Stimulated activated CD8-positive, alpha-beta memory T cell treated with anti-CD3 and anti-CD28 coated beads, Interleukin-4, amount 100 ng/mL, for 1 hour (primary cell): ENCODE measurements at places on chromosomes 13 and 19.

GRCh38 chr13:79999601-80000000, 341.3 kb downstream of the SPRY2 start:
- no peak for DNase-seq

GRCh38 chr19:7699417-7700401, 2.2 kb downstream of the FCER2 start:
- DNase-seq = no peak

- no peak for DNase-seq
Observed at GRCh38 chr19:51128227-51128626, 3.5 kb downstream of the SIGLEC9 start.

GRCh38 chr13:44437356-44438233, 64.0 kb downstream of the SERP2 start:
- no peak for DNase-seq

DNA sequence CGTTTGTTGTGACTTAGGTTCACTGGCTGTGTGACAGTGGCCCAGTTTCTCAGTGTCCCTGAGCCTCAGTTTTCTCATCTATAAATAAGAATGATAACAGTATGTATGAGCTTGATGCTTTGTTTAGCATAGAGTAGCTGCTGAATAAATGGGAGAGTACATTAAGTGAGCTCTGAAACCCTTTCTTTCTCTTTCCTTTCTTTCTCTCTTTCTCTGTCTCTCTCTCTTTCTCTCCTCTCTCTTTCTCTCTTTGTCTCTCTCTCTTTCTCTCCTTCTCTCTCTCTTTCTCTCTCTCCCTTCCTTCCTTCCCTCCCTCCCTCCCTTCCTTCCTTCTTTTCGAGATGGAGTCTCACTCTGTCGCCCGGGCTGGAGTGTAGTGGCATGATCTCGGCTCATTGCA, 2.0 kb downstream of the KXD1 start:
- DNase-seq = no peak
